Cortex of kidney (tissue), 1 donor: ENCODE measurements at places on chromosomes 1 and 21.

DNA sequence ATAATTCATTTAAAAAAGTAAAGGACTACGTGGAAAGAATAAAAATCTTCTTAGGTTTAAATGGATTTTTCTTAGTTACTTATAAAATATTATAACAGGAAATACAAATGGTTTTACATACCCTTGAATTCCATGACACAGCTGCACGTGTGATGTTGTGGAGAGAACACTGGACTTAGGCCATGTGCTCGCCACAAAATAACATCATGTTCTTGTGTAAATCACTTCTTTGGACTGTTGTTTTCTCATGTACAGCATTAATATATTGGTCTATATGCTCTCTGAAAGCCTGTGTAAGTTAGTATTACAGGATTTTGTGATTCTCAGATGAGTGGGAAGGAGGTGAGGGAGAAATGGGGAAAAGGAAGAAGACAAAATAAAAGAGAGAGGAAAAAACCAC lies 228.2 kb downstream of the DNM3 start:
- DNase-seq = no peak

DNA sequence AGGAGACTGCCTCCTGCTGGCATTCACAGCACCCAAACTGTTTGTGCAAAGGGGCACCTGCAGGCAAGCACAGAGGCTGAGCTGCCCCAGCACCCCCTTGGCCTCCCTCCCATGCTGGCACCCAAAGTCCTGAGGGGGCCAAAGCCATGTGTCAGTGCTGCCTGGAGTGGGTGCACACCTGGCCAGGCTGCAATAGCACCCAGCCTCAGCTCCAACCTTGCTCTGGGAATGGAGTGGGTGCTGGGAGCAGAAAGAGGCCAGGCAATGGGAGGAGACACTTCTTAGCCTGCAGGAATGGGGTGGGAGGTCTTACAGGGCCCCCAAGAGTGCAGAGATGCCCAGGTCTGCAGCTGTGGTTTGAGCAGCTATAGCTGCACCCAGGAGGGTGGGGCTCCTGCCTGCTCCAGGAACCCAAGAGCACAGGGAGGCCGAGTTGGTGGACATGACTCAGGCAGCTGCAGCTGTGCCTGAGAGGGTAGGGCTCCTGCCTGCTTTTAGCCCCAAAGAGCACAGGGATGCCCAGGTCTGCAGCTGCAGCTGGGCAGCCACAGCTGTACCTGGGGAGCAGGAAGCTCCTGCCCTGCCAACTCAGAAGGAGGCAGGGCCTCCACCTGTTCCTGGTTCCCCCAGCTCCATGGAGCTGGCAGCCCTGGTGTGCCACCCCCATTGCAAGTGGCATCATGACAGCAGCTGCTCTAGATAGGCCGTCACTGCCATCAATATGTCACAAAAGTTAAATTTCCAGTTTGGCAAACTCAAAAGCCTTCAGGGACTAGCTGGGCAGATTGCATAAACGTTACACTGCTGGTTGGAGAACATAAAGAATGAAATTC lies 5.3 kb upstream of the CHD1L start:
- no peak for DNase-seq

DNA sequence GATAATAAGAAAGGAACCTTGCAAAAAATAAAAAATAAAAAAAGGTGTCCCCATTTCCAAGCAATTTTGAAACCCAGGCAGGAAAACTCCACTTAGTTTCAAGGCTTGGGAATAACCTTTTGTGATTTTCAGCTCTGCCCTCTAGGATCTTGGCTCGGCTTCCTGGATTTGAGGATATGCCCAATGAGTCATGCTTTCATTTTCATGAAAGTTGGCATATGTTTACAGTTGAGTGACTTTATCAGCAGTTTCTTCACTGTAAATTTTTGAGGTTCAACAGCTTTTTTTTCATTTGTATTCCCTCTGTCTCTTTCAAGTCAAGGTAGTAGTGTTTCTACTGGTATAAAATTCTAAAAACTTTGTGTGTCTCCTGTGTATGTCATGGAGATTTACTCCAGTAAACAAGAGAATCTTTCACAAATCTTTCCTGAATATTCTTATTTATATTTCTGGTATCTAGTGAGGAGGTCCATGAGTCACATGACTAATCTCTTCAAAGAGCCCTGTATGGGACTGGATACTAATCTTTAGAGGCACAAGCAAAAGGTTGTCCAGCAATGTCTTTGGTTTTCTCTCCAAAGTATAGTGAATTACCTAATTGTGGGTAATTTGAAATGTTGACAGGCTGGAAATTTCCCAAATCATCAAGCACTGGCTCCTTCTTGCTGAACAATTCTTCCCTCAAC lies 335.3 kb downstream of the BRINP2 start:
- DNase-seq = no peak

DNA sequence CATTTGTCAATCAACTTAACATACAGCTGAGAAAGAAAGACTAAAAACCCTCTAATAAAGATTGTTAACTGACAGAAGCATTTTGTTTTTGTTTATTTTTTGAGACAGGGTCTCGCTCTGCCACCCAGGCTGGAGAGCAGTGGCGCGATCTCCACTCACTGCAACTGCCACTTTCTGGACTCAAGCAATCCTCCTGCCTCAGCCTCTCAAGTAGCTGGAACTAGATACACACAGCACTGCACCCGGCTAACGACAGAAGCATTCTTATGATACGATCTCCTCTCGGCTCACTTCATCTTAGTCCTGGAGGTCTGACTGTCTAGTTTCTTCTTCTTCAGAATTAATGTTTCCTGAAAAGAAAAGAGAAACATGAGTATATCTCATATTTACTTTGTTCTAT lies 23.5 kb downstream of the RSPH1 start:
- DNase-seq = no peak

- DNase-seq = no peak
These were observed 71.1 kb downstream of the SETD4 start for GRCh38 chr21:35989138-35989735.

GRCh38 chr1:245590726-245591125 lies 435.9 kb downstream of the KIF26B start:
- DNase-seq = no peak

GRCh38 chr1:202135221-202135721 lies 9.3 kb downstream of the ARL8A start:
- no peak for DNase-seq

- DNase-seq = no peak
These were observed 100.4 kb upstream of the ETV3 start for GRCh38 chr1:157238585-157238984.

- DNase-seq = no peak
These were observed 13.0 kb upstream of the SLC6A9 start for GRCh38 chr1:44044071-44044801.

DNA sequence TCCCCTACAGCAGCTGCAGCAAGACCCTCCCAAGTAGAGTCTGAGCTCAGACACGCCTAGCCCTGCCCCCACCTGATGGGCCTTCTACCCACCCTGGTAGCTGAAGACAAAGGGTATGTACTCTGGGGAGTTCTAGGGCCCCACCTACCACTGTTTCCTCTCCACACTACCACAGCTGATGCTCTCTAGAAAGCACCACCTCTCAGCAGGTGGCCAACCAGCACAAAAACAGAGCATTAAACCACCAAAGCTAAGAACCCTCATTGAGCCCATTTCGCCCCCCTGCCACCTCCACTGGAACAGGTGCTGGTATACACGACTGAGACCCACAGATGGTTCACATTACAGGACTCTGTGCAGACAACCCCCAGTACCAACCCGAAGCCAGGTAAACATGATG lies 258.9 kb downstream of the SETD4 start:
- DNase-seq = no peak

- DNase-seq = no peak
These were observed 174.7 kb downstream of the HHIPL2 start for GRCh38 chr1:222373216-222373615.

GRCh38 chr1:19427087-19427781 lies 58.1 kb downstream of the CAPZB start:
- DNase-seq = no peak

DNA sequence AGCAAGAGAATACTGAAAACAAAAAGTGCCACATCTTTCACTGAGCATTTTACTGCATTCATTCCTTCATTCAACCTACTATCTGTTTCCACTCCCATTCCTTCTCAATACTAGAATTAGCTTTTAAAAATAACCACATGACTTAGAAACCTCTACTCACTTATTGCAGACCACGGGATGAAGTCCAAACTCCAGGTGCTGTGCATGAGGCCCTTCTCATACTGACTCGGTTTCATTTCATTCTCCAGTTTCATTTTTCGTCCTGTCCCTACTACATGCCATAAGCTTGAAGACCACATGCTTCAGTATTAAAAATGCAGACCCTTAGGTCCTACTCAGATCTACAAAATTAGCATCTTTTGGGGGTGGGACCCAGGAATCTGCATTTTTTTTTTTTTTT lies 2.3 kb upstream of the BACH1 start:
- DNase-seq = no peak

DNA sequence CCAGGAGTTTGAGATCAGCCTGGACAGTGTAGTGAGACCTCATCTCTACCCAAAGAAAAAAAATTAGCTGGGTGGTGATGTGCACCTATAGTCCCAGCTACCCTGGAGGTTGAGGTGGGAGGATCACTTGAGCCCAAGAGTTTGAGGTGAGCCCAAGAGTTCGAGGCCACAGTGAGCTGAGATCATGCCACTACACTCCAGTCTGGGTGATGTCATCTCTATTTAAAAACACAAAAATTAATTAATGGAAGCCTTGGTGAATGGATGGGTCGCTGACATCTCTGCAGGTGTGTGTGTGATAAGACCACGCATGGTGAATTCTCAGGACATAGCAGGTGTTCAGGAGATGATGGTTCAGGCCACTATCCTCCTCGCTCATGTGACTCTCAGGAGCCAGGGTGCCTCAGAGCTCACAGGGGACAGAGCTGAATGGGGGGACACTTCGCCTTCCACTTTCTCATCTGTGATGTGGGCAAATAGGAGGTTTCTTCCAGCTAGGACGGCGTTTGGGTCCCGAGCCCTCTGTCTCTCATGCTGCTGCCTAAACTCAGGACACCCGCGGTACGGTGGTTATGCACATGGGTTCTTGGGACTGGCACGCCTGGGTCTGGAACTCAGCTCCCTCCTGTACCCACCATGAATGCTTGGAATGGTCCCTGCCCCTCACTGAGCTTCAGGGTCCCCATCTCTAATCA lies 113.4 kb upstream of the ZBTB40 start:
- no peak for DNase-seq

DNA sequence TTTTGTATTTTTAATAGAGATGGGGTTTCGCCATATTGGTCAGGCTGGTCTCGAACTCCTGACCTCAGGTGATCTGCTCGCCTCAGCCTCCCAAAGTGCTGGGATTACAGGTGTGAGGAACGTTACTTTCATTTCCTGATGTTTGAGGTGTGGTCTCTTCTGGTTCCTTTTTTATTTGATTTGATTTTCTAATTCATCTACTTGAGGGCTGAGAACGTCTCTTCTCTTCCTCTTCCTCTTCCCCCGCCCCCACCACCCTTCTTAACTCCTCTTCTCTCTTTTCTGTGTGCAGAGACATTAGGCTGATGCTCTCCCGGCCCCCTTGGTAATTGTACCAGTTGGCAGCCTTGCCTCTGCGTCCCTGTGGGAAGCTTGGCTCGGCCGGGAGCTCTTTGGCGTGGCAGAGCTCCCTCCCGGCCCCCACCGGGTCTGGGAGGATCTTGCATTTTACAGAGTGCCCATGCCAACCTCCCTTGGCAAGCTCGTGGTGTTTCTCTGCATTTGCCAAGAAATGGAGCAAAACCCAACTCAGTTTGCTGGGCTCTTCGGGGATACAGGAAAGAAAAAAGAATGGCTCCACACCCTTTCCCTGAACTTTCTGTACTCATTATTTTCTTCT lies 19.9 kb downstream of the CRYAA start:
- DNase-seq = no peak

GRCh38 chr1:236762410-236762809 lies 32.7 kb upstream of the MTR start:
- DNase-seq = no peak

GRCh38 chr1:21685946-21686678 lies 17.0 kb upstream of the RAP1GAP start:
- no peak for DNase-seq

DNA sequence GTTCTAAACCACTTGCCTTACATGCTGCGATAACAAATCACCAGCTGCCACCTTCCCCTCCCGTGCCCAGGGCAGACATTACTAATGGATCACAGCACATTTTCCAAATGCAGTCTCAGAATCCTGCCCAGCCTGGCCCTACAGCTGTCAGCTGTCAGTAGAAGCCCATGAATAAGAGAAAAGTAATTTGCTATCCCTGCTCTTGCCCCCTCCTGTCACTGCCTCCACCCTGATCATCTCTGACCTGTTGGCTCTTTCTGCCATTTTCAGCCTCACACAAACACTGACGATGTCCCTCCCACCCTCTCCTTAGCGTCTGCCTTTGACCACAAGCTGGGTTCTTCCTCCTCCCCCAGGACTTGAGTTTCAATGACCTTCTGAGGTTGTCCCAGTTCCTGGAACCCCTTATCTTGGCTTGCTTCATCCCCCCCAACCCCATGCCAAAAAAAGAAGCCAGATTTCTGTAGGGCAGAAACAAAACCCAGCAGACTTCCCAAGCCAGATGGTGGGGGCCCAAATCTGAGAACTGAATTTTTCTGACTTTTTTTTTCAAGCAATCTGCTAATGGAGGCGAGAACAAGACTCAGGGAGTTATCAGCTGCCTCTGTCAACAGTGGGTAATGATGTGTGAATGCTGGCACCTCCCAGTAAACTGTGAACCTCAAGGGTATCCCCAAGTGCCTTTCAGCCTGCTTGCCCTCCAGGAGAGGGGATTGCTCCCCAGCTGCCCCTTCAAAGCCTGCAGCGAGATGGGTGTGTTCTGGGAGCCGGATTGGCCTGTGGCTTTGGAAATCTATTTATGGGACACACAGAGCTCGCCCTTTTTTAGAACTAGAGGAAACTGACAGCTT lies 216.5 kb upstream of the VAMP3 start:
- DNase-seq = no peak

- DNase-seq = no peak
These were observed 1.3 kb upstream of the IL19 start for GRCh38 chr1:206769304-206769731.

- DNase-seq = no peak
These were observed 46.8 kb downstream of the SPATA46 start for GRCh38 chr1:162329826-162330225.
